ENCODE measurements at places on chromosomes 2 and 18.

GRCh38 chr2:118975133-118975532 is 33.1 kb downstream of the MARCO start:
- no peak for DNase-seq

- DNase-seq, result no peak
These were observed 172.9 kb downstream of the CELF4 start for GRCh38 chr18:37392648-37393047.

DNA sequence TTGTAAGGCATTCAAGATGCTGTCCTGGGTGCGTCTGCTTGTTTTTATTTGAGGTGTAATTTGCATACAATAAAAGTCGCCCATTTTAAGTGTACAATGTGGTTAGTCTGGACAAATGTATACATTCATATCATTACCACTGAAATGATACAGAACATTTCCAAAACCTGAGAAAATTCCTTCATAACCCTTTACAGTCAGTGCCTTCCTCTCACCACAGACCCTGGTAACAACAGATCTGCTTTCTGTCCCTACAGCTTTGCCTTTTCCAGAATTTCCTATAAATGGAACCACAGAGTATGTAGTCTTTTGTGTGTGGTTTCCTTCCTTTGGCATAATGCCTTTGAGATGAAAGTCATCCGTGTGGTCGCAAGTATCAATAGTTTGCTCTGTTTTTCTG is 45.8 kb upstream of the NFU1 start:
- DNase-seq, result no peak

DNA sequence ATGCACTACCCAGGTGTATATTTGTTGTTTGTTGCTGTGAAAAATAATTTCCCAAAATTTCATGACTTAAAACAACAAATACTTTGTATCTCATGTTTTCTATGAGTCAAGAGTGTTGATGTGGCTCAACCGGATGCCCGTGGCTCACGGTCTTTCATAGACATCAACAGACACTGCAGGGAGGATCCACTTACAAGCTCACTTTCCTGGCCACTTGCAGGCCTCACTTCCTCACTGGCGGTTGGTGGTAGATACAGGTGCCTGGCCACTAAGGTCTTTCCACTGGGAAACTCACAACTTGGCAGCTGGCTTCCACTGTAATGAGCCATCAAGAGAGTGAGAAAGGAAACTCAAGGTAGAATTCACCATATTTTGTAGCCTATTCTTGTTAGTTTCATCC is 662.9 kb downstream of the IRS1 start:
- peak; percentile 10 for DNase-seq

DNA sequence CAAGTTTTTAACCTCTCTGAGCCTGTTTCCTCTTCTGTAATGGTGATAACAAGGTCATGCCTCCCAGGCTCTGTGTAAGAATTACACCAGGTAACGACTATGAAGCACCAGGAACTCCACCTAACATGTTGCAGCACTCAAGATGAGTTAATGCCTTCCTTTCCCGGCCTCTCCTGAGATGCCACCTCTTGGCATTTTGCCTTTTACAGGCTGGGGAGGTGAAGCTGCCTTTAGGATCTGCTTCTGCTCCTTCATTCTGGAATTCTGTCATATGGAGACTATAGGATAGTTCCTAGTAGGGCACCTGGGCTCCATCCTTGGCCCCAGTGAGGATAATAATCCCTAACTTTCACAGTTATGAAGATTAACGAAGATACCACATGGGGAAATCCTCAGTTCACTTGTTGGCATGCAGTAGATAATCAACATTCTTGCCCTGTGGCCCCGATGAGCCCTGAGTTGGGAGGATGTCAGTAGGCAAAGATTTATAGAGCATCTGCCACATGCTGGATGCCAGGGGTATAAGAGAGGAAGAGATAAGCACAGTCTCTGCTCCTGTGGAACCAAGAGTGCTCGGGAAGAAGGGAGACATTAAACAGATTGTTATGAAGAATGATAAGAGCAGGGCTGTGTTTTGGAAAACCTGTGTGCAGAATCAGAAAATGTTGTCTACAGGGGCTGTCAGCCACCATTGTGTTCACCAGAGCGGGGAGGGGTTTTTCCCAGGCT is 43.9 kb upstream of the KCNF1 start:
- DNase-seq, result no peak

DNA sequence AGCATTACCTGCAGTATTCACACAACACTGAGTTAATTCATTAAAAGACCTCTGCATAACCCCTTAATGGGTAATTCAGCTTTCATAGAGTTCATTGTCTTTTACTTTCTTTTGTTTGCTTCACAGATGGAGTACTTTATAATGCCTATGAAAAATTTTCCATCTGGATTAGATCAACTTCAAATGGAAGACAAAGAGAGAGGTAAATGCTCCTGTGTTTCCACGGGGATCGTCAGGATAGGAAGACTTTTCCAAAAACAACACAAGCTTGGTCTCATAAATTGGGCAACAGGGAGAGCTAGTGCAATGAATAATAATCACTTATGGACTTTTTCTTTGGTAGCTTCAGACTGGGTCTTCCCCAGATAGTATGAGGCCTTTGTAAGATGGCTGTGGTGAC is 100.7 kb downstream of the ICOS start:
- no peak for DNase-seq

Data from trophoblast cell (in vitro differentiated cells and primary cell).